ENCODE measurements at places on chromosomes 12 and 14. TPM values are rescaled to one million over a fixed set of nuclear protein-coding genes. Genes with fewer than 3 reads are reported as not detected.
A peak's percentile ranks its signal among the peaks of the same experiment; 100 is the strongest.

The CLEC1B gene
- total RNA-seq: not detected

The RND1 gene
- 6.1 TPM for total RNA-seq

The SLC6A12 gene
- total RNA-seq: 0.47 TPM

The CDH24 gene
- 33.7 TPM for total RNA-seq

The RNASE7 gene
- total RNA-seq: not detected

The RPL41 gene
- 4,478 TPM for total RNA-seq

The ASIC1 gene
- total RNA-seq: 25.0 TPM

The NANOG gene
- total RNA-seq: not detected

The PTPRQ gene
- total RNA-seq: not detected

The DNAJC22 gene
- 0.35 TPM for total RNA-seq

The SEL1L gene
- 47.0 TPM for total RNA-seq

- peaks cover 89% of the 10 kb centered on the region for H3K27me3 ChIP-seq
- no peak overlapping the region for H3K27ac ChIP-seq
- no peak for DNase-seq
- no peaks in the 10 kb centered on the region for H3K4me1 ChIP-seq
- H3K4me3 ChIP-seq: no peak overlapping the region
These were observed 109.7 kb upstream of the LHX5 start for GRCh38 chr12:113581342-113581741.

DNA sequence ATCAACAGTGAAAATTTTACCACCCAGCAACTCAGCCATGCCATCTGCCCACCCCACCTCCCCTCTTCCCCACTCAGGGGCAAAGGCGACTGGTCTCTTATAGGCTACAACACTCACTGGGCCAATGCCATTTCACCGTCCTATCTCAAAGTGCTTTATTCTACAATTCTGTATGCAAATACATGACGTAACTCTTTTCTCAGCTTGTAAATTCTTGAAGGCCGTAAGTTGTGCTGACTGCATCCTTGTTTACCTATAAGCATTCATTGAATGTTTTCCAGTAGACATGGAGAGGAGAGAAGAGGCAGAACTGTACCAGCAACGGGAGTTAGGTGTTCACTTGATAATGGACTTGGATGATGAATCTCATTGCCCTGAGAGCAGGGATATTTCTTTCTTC is 15.6 kb downstream of the BCL2L14 start:
- no peaks in the 10 kb centered on the region for H3K36me3 ChIP-seq
- H3K27me3 ChIP-seq: no peaks in the 10 kb centered on the region
- DNase-seq: no peak
- H3K4me3 ChIP-seq: peak overlapping the region; percentile 75

DNA sequence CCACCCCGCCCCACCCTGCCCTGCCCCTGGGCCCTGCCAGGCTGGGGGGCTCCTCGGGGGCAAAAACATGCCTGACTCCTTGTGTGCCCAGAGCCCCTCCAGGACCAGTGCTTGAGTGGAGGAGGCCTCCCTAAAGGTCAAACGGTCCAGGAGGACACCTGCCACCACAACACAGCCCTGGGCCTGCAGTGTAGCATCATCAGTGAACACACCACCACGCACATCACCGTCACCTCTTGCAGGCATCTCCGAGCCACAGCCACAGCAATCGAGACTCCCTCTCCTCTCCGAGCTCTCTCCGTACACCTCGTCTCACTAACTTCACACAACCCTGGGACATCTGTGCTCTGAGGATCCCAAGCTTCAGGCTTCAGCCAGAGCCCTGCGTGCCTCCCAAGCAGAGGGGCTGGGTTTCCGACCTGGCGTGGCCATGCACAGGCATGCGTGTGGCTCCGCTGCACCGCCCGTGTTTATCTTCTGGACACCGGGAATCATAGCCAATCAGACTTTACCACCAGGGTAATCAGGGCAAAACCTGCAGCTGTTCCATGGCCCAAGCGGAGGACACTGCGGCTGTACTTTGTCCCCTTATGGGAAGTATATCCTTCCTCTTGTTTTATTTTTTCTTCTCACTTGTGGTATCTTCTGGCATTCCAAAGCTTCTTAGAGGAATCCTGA is 6.2 kb upstream of the DIO3 start:
- H3K4me1 ChIP-seq: no peaks in the 10 kb centered on the region
- DNase-seq: no peak
- peaks cover 54% of the 10 kb centered on the region for H3K27me3 ChIP-seq
- no peaks in the 10 kb centered on the region for H3K36me3 ChIP-seq

DNA sequence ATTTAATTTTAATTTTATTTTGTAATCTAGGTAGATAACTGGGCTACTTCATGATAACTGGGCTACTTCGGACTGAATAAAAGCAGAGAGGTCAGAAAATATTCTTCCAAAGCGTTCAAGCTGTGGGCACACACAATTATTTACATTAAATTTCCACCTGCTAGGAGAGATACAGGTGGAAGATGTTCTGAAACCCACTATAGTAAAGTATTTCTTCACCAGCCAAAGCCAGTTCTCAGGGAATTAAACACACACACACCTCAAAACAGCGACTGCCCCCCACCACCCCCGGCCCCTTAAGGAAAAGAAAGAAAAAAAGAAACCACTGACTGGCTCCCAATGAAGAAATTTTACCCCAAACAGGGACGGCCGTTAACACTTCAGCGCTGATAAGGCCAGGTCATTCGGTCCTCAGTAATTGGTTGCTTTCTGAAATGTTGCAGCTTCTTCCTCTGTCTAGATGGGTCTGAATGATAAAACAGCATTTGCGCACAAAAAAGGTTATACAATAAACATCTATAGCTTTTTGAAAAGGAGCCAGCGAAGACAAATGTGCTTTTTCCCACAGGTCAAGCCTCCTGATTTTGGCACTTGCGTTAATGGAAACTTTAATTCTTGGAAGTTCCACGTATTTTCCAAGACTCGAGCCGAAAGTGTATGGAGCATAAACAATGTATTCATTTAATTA is 771 bp upstream of the KCNJ8 start:
- no peak for DNase-seq
- peak overlapping the region; percentile 82 for H3K4me3 ChIP-seq
- H3K27me3 ChIP-seq: peaks cover 48% of the 10 kb centered on the region
- no peak overlapping the region for H3K27ac ChIP-seq
- no peaks in the 10 kb centered on the region for H3K36me3 ChIP-seq

DNA sequence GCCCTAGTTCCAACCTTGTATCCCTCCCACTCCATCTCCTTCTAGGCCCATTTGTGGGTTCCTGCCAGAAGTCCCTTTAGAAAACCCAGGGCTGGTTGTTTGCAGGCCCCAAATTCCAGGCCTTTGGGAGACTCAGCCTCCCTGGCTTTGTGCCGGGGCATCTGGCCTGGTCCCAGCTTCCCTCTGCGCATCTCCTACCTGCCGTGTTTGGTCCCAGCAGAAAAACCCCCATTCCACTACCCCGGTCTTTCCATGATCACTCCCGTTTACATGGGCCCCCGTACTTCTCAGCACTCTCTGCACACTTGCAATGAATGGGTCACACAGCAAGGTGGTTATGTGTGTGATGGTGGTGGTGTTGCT is 15.3 kb downstream of the KMT5A start:
- no peaks in the 10 kb centered on the region for H3K27me3 ChIP-seq
- H3K4me3 ChIP-seq: no peak overlapping the region
- peaks cover 2% of the 10 kb centered on the region for H3K36me3 ChIP-seq
- no peak for DNase-seq

DNA sequence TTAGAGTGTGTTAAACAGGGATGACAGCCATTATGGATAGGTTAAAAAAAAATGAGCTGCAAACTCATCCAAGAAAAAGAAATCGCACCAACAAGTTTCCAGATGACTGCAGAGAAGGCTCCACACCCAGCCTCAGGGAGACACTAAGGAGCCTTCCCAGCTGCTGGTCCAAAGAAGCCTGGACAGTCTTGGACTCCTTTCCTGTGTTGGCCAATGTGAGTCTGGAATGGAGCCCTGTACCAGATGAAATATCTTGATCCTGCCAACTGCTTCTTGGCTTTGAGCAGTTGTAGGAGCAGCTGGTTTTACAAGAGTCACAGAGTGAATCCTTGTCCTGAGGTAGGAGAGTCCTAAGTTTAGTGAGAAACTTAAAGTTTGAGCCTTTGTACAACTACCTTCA is 44.5 kb downstream of the SLC38A1 start:
- H3K4me1 ChIP-seq: peaks cover 7% of the 10 kb centered on the region
- H3K27me3 ChIP-seq: no peaks in the 10 kb centered on the region

DNA sequence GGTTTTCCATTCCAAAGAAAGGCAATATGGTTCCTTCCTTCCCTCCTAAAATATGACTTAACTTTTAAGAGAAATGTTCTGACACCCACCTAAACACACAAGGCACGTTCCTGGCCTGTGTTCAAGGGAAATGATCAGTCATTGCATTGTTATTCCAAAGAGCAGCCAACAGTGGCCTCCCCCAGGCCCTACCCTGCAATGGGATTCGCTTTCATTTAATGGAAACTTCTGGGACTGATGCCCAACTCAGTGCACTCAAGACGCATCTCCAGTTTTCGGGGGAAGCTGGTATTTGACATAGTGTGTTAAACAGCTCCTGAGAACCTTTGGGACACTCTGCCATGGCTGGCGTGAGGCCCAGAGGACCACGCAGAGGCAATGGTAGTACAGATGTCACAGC is 65.9 kb downstream of the DDX51 start:
- no peak overlapping the region for H3K4me3 ChIP-seq
- H3K36me3 ChIP-seq: peaks cover 9% of the 10 kb centered on the region
- no peak for DNase-seq
- H3K27me3 ChIP-seq: peaks cover 3% of the 10 kb centered on the region
- no peak overlapping the region for H3K27ac ChIP-seq
- H3K4me1 ChIP-seq: peaks cover 4% of the 10 kb centered on the region

- no peak for DNase-seq
- no peaks in the 10 kb centered on the region for H3K36me3 ChIP-seq
These were observed 131.6 kb downstream of the SAMD4A start for GRCh38 chr14:54698501-54698900.

GRCh38 chr12:112466011-112466422 is 47.3 kb downstream of the PTPN11 start:
- H3K4me3 ChIP-seq: no peak overlapping the region
- H3K4me1 ChIP-seq: peaks cover 15% of the 10 kb centered on the region
- H3K36me3 ChIP-seq: peaks cover 4% of the 10 kb centered on the region
- no peak overlapping the region for H3K27ac ChIP-seq

- peaks cover 8% of the 10 kb centered on the region for H3K4me1 ChIP-seq
- H3K27ac ChIP-seq: no peak overlapping the region
- no peak overlapping the region for H3K4me3 ChIP-seq
- DNase-seq: no peak
- H3K27me3 ChIP-seq: no peaks in the 10 kb centered on the region
These were observed 84.8 kb downstream of the PEBP1 start for GRCh38 chr12:118220702-118221101.

DNA sequence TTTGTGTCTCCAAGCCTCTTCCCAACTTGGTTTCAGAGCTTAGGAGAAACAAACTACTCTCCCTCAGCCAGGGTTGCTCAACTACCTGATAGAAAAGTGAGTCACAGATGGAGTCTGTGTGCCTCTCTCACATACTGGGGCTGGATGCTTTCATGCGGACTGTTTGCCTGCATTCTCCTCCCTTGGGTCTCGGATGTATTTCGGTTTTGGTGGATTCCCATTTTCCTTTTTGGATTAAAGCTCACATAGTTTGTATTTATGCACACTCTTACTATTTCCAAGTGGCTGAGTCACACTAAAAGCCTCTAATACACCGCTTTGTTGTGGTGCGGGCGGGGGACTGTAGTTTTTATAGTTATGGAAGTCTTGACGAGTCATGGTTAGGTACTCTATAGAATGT is 505.4 kb downstream of the LRFN5 start:
- no peak overlapping the region for H3K27ac ChIP-seq
- no peaks in the 10 kb centered on the region for H3K4me1 ChIP-seq
- H3K36me3 ChIP-seq: peaks cover 3% of the 10 kb centered on the region
- H3K4me3 ChIP-seq: no peak overlapping the region
- no peak for DNase-seq
- H3K27me3 ChIP-seq: no peaks in the 10 kb centered on the region

DNA sequence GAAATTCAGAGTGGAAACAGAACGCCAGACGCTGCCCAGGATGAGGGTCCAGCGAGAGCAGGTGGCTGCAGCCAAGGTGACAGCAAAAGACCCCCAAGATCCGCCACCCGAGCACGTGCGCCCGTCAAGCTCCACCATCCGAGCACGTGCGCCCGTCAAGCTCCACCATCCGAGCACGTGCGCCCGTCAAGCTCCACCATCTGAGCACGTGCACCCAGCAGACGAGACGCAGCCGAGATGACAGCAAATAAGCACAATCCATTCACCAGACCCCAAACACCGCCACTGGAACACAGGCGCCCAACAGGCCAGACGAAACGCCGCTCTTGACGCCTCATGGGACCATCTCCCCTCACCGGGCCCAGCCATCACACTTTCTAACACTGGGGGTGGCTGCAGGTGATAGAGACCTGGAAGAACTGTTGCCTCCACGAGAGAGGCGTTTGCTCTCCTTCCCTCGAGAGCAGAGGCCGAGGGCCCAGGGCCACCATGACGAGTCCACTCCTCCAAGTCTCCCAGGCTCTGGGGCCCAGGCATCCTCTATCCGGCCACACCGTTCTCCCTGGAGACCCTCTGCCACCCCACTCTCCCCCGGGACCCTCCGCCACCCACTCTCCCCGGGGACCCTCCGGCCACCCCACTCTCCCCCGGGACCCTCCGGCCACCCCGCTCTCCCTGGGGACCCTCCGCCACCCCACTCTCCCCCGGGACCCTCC is 62.1 kb upstream of the GALNT9 start:
- no peaks in the 10 kb centered on the region for H3K36me3 ChIP-seq
- no peaks in the 10 kb centered on the region for H3K4me1 ChIP-seq
- H3K27me3 ChIP-seq: peaks cover 68% of the 10 kb centered on the region
- H3K4me3 ChIP-seq: no peak overlapping the region

- H3K4me1 ChIP-seq: peaks cover 4% of the 10 kb centered on the region
- no peaks in the 10 kb centered on the region for H3K27me3 ChIP-seq
- no peak for DNase-seq
- H3K36me3 ChIP-seq: no peaks in the 10 kb centered on the region
- H3K4me3 ChIP-seq: no peak overlapping the region
- no peak overlapping the region for H3K27ac ChIP-seq
These were observed 19.4 kb downstream of the SERPINA1 start for GRCh38 chr14:94368956-94369355.

DNA sequence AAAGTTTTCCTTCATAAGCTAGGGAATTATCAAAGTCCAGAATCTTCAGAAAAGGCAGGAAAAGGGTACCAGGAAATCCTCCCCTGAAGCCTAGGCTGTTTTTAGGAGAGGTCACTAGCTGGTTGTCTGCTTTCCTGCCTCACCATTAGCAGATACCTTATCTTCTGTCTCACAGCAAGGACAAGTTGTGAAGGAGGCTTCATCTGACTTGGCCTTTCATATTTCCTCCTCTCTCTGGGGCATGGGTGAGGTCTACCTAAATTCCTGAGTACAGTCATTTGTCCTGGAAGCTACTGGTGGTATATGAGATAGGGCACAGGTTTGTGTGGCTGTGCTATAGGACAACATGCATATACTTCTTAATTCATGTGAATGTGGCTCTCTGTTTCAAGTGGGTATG is 2.3 kb downstream of the FOXJ2 start:
- H3K27ac ChIP-seq: no peak overlapping the region
- no peak for DNase-seq
- H3K36me3 ChIP-seq: no peaks in the 10 kb centered on the region
- no peaks in the 10 kb centered on the region for H3K27me3 ChIP-seq
- peak overlapping the region; percentile 94 for H3K4me3 ChIP-seq
